ENCODE measurements at places on chromosomes 12 and 14.
A peak's percentile ranks its signal among the peaks of the same experiment; 100 is the strongest.

GRCh38 chr14:87767567-87767901, 225.4 kb downstream of the GALC start:
- DNase-seq = no peak

- DNase-seq = no peak
Observed at GRCh38 chr12:26938701-26939062, 412 bp downstream of the FGFR1OP2 start.

GRCh38 chr12:13060581-13060980, 16.4 kb downstream of the FAM234B start:
- DNase-seq = no peak

DNA sequence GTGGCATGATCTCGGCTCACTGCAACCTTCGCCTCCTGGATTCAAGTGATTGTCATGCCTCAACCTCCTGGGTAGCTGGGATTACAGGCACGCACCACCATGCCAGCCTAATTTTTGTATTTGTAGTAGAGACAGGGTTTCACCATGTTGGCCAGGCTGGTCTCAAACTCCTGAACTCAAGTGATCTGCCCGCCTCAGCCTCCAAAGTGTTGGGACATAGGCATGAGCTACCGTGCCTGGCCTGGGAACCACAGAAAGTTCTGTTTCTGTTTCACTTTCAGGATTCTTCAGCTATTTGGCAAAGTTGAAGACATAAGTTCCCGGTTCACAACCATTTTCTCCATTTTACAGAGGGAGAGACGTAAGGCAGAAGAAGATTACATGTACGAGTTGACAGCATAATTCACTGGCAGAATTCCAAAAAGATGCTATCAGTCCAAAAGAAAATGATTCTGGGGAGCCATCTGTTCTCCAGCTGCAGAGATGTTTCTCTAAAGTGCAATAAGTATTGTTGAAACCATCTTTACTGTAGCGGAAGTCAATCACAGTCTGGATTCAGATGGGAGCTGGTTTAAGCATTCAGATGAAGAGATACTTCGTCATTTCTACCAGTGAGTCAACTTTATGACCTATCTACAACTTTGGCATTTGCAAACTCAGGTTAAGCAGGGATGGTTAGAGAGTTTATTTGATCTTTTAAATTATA, 8.1 kb upstream of the RNF34 start:
- DNase-seq = peak; percentile 8

- DNase-seq = no peak
Observed at GRCh38 chr12:16605642-16606116, 283 bp downstream of the LMO3 start.

DNA sequence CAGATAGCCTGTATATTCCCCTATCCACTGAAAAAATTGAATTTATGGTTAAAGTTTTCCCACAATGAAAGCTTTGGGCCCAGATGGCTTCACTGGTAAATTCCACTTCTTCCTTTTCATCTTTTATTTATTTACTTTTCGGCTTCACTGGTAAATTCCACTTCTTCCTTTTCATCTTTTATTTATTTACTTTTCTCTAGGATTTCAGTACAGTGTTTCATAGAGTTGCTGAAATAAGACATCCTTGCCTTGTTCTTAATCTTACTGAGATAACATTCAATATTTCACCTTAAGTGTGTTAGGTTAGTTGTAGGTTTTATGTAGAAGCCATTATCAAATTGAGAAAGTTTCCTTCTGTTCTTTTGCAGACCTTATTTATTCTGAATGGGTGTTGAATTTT, 18.9 kb upstream of the KLRG1 start:
- no peak for DNase-seq

Data from stimulated activated CD4-positive, alpha-beta T cell treated with anti-CD3 and anti-CD28 coated beads, Interleukin-4, amount 100 ng/mL, for 1 hour (primary cell).